Ovary (tissue), 10 donors: ENCODE measurements at places on chromosomes 5 and 9.

GRCh38 chr5:127351418-127351817 is 60.8 kb downstream of the MEGF10 start:
- DNase-seq, result no peak

DNA sequence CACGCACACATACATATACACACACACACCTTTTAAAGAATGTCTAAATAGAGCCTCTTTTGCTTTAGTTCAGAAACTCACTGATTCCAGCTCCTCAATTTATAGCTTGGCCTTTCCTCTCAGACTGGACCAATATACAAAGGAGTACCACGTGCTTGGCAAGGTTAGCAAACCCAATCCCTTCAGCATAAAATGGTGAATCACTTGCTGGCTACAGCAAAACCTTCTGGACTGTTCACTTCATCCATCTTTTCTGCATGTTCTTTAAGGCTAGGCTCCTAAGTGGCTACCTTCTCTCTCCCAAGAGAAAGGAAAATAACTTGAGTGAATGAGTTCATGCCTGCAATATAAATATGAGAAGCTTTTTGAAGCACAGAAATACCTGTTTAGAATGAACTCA is 109.7 kb downstream of the LPAR1 start:
- no peak for DNase-seq

DNA sequence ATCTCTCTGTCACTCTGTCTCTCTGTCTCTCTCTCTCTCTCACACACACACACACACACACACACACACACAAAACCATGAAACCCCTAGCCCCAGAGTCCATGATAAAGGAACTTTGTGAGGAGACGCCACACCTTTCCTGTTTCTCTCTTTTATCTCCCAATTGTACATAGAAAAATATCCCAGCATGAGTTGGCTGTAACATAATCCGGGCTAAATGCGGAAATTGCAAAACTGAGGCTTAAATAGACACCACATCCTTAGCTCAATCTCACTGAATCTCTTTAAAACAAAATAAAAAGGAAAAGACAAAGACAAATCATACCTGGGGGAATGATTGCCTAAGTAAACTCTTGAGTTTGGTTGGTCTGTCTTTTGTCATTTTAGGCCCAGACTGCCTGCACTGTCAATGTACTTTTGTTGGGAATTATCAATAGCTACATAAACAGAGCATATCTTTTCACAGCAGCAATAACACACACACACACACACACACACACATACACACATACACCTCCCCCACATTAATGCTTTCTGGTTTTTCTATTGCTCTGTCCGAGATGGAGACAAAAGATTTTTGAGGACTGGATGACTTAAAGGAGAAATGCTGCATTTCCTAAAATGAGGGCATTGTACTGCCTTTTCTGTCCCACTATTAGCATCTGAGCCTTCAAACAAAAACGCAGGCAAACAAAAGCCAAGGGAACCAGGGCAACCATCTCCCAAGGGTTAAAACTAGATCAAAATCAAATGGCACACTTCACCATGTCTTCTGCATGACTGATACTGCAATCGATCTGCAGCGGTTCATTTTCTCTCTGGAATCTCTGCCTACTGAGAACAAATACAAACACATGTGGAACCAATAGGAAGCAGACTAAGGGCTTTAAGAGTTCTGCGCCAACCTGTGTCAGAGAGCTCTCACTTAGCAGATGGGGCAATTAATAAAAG is 321.5 kb downstream of the NFIB start:
- no peak for DNase-seq

DNA sequence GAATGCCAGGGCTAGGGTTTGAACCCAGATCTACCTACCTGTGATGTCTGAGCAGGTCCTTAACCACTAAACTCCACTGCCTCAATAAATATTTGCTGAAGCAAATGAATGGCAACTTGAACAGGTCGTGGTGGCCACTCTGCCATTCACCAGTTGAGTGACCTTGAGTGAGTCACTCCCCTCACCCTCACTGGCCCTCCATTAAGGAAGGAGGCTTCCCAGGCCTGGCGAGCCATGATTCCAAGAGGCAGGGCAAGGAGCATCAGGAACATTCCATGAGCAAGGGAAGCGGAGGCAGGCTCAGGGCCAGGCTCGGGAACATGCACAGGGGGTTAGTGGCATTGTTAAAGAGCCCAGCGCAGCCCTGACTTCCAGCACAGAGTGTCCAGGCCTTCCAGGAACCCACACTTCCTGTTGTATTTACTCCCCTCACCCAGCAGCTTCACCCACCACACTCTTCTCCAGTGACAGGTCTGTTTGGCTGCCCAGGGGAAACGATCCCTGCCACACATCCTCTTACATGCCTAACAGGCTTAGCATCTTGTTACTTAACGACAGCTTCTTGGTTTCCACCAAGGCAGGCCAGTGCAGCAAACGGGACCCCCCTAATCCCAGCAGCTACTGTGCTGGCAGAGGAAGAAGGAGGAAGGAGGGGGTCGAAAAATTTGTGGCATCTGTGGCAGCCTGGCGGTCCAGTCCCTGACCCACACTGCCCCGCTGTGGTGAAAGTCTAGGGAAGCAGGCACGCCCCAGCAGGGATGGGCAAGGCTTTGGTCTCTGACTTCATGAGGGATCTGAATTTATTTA is 43.7 kb upstream of the TTC1 start:
- peak; percentile 48 for DNase-seq

GRCh38 chr9:16145196-16145950 is 592.5 kb downstream of the CCDC171 start:
- DNase-seq, result no peak

DNA sequence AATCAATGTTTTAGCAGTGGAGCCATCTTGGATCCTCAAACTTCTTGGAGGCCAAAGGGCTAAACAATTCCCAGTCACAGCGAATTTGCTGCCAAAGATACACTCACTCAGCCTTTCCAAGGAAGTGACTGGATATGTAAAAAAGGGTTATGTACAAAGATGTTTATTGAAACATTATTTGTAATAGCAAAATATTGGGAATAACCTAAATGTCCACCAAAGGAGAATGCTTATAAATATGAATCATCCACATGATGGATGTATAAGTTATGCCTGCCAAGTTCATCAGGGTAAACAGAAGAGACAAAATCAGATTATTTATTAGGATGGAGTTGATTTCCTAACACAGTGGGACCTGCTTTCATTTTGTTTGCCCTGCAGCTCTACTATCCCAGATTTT is 145.2 kb upstream of the ABCA1 start:
- DNase-seq, result no peak

GRCh38 chr5:162288647-162289296 is 221.2 kb downstream of the GABRG2 start:
- no peak for DNase-seq

DNA sequence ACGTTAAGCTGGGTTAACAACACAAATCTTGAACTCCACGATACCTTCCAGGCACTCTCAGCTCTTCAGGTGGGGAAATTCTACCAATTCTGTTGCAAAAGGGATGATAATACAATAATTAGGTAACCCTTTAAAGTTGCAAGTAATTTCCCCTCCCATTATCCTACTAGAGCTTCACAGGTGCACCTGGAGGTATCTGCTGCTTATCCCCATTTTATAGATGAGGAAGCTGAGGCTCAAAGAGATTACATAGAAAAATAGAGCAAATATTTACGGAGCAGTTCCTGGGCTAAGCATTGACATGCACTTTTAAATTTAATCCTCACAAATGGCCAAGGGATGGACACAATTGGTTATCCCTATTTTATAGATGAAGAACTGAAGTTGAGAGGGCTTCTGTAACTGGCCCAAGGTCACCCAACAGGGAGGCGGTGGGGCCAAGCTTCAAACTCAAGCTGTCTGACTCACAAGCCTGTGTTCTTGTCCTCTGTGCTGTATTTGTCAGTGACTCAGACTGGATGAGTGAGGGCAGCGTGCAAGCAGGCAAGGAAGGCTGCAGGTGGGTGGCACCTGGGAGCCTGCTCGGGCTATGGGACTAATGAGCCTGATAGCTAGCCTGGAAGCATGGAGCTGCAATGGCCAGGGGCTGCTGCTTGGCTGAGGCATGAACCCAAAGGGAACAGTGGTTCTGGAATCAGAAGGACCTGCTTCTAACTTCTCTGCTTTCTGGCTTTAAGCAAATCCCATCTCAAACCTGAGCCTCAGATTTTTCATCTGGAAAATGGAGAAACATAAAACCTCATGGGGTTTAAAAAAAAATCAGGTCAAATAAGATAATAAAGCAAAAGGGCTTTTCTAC is 105.5 kb downstream of the PDE6A start:
- no peak for DNase-seq

GRCh38 chr9:33065157-33066076 is 11.1 kb downstream of the SMU1 start:
- no peak for DNase-seq

DNA sequence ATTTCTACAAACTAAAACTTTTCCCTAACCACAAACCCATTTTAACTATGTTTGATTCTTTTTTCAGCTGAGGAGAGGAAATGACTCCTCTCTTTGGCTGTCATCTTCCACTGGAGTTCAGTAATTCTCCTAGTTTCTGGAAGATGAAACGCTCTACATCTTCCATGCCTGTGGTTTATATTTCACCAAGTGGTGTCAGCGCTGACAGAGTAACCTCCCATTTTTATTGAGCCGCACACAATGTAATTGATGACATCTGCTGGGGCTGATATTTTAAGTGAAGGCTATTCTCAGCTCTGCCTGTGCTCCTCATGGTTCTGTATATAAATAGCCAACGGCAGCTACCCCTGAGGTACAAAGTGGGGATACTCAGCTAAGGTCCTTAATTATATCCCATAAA is 234.6 kb downstream of the SPOCK1 start:
- no peak for DNase-seq

GRCh38 chr9:81720450-81721086 is 31.2 kb upstream of the TLE1 start:
- DNase-seq, result no peak

GRCh38 chr5:31415009-31415923 is 116.6 kb downstream of the DROSHA start:
- no peak for DNase-seq

GRCh38 chr9:13386316-13386715 is 106.8 kb upstream of the MPDZ start:
- no peak for DNase-seq

DNA sequence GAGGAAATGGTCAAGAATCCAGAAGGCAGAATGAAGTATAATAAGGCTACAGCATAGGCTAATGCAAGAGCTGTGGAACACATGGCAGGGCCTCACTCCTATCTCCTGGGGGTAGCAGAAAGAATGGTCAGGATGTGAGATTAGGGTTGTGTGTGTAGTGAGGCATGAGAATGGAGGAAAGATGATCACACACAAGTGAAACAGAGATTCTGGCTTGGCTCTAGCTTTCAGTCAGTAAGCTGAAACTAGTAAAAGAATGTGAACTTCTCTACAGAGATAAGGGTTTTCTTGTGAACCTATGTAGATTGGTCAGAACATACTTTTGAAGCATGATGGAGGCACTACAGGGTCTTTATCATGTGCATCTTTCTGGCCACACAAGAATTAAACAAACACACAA is 298.8 kb downstream of the ASTN2 start:
- no peak for DNase-seq

- DNase-seq, result no peak
These were observed 17.5 kb upstream of the ROPN1L start for GRCh38 chr5:10424124-10424731.

GRCh38 chr5:76608833-76609232 is 14.4 kb downstream of the F2RL2 start:
- DNase-seq, result no peak
